ENCODE measurements at places on chromosomes 7 and 10.

GRCh38 chr7:26144184-26145080, 7.6 kb upstream of the NFE2L3 start:
- DNase-seq: no peak

GRCh38 chr10:45280113-45280760, 35.2 kb downstream of the OR13A1 start:
- DNase-seq: no peak

GRCh38 chr10:44935966-44936295, 23.7 kb upstream of the RASSF4 start:
- DNase-seq: no peak

GRCh38 chr10:96996275-96996965, 164.3 kb downstream of the LCOR start:
- no peak for DNase-seq

- no peak for DNase-seq
These were observed 123.9 kb downstream of the TAX1BP1 start for GRCh38 chr7:27863880-27864279.

- no peak for DNase-seq
These were observed 24.2 kb downstream of the MYPN start for GRCh38 chr10:68133523-68133922.

- DNase-seq: no peak
These were observed 187.7 kb downstream of the TNS3 start for GRCh38 chr7:47394216-47394615.

DNA sequence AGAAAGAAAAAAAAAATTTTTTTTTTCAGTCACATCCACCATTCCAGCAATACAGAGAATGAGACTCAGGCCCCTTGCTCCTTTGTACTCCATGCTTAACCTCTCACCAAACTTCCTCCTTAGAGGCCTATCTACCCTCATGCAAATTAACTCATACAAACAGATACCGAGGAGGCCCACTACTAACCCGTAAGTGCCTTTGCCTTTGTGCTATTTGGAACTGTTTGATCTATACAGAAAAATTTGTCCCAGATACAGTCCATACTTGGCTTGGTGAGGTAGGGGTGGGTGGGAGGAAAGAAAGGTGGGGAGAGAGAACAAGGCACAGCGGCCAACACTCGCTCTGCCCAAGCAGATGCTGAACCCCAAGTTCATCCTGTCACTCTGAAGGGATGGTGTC, 87.8 kb upstream of the DUSP5 start:
- DNase-seq: no peak

DNA sequence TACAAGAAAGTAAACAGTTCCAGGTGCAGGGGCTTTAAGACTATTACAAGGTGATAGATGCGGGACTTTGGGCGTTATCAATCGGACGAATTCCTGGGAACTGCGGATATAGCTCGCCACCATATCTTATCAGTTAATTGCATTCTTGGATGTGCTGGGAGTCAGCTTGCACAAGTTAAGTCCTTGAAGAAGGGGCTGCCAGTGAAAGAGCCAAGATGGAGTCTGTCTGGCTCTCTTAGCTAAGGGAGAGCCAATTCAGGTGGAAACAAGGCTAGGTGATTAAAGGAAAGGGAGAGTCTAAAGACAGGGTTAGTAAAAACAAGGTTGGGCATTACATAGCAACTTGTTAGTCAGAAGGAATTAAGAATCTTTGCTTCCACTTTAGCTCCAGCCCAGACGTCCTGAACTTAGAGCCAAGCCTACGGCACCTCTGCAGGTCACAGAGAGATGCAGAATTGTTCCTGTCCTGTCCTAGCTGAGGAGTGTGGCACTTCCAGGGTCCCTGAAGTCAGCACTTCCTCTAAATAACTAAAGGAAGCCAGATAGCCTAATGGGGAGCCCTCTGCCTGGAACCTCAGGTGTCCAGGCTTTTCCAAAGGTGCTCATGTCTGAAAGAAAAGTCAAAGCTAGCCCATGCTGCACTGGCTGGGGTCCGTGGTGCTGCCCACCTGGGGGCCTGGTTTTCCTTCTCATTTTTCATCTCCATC, 17.3 kb downstream of the ZC3HAV1 start:
- DNase-seq: no peak

GRCh38 chr7:11175371-11175770, 201.7 kb downstream of the PHF14 start:
- no peak for DNase-seq

- no peak for DNase-seq
These were observed 5.7 kb upstream of the GOT1 start for GRCh38 chr10:99435986-99436638.

DNA sequence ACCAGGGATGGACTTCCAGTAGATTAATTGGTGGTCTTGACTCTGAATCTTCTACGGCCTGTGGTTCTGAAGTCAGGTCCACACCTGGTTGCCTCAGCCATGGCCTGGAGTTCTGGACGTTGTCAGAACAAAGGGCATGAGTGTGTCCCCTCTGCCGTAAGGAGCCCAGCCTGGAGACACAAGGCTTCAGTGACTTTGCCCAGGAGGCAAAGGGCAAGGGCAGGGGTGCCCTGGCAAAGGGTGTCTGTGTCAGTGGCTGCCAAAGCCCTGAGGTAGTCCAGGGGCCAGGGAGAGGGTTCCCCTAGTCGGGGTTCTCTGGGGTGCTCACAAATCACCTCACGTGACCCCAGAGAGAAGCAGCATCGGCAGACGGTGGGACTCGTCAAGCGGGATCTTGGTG, 273.2 kb upstream of the ZNF32 start:
- no peak for DNase-seq

- no peak for DNase-seq
These were observed 553.0 kb downstream of the GRM8 start for GRCh38 chr7:126699707-126700106.

DNA sequence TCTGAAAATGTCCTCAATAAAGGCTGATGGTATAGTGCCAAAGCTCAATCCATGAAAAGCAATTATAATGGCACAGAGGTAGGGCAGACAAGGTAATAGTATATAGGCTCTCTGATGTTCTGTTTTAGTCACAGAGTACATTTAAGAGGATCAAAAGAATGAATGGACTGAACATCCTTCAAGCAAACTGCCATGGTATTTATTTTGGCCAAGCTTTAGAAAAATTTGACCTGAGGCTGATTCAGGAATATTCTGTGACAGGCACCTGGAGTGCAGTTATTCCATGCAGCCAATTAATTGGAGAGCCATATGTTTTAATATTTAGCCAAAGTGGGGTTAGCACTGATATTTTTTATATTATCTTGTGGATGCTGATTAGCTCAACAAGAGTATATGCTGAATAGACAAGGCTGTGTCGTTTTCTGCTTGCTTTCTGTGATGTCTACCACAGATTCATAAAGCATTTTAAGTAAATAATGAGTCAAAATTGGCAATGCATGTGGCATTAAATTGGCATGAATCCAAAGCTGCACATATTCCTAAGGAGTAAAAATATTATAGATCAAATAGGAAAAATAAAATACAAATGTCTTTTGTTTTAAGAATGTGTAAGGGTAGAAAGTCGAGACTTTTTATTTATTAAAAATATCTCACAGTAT, 177.4 kb downstream of the PCLO start:
- no peak for DNase-seq

DNA sequence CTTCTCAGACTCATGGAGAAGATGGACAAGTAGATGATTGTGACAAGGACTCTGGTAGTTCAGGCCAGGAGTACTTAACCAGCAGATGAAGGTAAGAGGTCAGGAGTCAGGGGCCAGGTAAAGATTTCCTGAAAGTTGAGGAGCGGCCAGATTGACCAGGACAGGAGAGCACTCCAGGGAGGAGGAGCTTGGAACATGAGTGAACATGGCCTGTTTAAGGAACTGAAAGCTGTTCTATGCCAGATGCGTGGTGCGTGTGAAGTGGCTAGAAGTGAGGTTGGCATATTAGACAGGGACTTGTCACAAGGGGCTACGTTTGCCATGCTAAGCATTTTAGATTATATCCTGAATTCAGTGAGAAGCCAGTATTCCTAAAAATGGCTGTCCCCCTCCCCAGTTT, 157.2 kb downstream of the WNT2 start:
- DNase-seq: no peak

DNA sequence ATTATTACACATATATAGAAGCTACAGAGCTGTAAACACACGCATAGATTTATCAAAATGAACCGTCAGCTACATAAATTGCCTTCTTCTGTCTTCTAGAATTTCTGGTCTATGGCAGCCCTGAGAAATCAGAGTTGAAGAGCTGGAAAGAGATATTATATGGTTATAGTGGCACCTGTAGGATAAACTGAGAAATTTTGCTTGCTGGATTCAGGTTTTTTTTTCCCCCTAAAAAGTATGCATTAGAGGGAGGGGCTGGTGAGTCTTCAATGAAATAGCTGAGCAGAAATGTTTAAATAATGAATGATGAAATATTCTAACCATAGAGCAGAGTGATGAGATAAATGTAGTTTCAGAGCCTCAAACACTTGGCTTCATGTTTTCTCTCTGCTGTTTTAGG, 78.0 kb upstream of the DYNC1I1 start:
- no peak for DNase-seq

DNA sequence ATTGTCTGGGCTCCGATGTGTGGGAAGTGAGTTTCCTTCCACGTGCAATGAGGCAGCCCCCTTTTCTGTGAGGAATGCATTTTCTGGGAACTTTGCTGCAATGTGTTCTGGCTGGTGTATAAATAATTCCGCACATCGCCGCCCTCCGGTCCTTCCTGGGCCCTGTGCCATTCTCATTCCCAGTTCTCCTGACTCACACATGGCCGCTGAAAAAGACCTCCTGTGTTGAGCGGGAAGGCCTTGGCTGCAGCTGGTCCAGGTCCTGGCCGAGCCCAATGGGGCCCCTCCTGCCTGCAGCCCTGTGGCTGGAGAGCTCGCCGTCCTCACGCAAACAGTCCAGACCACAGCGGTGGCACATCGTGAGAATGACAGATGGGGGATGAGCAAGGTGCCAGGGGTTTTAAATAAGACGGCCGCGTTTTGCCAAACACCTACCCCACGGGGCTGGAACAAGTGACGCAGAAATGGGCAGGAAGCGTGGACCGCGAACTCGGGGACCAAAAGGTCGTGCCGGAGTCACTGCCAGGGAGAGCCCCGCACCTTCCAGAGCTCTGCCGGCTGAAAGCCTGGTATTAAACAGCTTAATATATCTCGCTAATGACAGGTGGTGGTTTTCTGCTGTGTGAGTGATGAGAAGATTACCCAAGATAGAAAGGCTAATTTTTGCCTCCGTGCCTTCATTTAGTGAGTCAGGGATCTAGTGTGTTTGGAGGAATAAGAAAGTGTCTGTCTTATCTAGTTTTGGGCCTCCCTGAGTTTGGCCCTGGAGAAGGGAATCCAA, 37.0 kb downstream of the FAM20C start:
- DNase-seq: no peak
